ENCODE measurements at places on chromosomes 4 and X.
A peak's percentile ranks its signal among the peaks of the same experiment; 100 is the strongest.

DNA sequence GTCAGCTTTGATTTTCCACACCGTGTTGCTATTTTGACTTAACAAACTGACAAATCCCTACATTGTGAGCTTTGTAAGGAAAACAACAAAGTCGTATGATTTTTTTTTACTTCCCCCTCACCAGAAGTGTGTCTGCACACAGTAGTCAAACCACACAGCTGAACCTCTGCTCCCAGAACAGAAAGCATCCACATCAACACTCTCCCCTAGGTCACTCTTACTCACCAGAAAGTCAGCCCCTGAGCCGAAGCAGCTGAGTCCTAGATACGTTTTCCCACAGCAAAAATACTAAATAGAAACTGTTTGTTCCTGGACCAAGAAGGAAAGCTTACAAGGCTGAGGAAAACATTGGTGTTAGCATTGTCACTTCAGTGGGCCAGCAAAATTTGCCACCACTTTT, 305.7 kb downstream of the DHX15 start:
- DNase-seq, result no peak

DNA sequence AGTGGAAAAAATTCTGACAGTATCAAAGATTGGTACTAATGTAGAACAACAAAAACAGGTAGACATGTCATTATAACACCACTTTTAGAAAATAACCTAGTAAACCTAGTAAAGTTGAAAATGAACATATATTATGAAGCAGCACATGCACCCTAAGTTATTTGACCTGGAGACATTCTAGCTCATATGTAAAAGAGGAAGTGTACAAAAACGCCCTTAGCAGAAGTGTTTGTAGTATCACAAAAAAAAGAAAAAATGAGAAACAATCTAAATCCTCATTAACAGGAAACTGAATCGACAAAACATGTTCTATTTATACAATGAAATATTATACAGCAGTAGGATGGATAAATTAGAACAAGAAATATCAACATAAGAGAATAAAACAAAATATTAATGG, 318.9 kb upstream of the PPP1R2C start:
- no peak for DNase-seq

GRCh38 chrX:9396930-9397329, 67.9 kb upstream of the TBL1X start:
- no peak for DNase-seq

- DNase-seq, result no peak
Measured at GRCh38 chr4:186622788-186623464, 67.6 kb upstream of the MTNR1A start.

- no peak for DNase-seq
Measured at GRCh38 chr4:168773388-168774195, 236.5 kb downstream of the CBR4 start.

GRCh38 chr4:181855307-181855706, 387.9 kb upstream of the TENM3 start:
- no peak for DNase-seq

GRCh38 chr4:17664755-17665154, 50.3 kb downstream of the MED28 start:
- no peak for DNase-seq

DNA sequence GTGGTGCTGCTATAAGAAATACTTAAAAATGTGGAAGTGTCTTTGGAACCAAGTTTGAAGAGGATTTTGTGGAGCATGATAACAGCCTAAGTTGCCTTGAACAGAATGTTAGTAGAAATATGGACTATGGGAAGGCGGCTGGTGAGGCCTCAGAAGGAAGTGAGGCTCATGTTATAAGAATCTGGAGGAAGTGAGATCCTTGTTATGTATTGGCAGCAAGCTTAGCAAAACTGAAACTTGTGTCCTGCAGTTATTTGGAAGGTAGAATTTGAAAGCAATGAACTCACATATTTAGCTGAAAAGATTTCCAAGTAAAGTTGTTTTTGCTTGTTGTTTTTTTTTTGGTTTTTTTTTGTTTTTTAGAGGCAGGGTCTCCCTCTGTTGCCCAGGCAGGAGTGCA, 13.6 kb upstream of the MED14 start:
- no peak for DNase-seq

GRCh38 chrX:109952985-109953905, 49.7 kb upstream of the TMEM164 start:
- no peak for DNase-seq

DNA sequence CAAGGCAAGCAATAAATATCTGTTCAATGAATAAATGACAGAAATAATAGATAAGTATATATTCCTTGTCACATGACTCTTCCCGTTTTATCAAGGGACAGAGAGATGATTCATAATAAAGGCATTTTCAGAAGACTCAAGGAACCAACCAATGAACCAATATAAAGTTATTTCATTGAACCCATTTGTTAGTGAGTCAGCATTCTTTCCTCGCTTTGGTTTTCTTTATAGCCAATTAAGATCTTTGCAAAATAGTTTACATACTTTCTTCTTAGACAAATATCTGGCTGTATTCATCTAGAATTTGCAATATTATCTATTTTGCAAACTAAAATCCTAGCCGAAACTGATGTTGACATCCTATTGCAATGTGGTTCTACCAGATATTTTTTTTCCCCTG, 269.4 kb downstream of the IL15 start:
- no peak for DNase-seq

GRCh38 chr4:3310301-3311094, 17.7 kb downstream of the RGS12 start:
- DNase-seq, result no peak

DNA sequence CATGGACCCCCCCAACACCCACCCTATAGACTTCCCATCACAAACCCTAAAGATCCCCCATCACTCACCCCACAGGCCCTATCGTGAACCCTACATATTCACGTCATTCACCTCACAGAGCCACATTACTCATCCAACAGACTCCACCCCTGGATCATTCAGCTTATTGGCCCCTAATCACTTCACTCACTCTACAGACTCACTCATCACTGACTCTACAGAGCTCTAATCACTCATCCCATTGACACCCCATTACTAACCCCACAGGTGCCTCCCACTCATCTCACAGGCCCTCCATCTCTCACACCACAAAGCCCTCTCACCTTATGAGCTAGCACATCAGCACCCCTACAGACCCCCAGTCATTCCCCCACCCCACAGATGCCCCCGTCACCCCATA, 6.3 kb upstream of the TBC1D25 start:
- DNase-seq, result no peak

DNA sequence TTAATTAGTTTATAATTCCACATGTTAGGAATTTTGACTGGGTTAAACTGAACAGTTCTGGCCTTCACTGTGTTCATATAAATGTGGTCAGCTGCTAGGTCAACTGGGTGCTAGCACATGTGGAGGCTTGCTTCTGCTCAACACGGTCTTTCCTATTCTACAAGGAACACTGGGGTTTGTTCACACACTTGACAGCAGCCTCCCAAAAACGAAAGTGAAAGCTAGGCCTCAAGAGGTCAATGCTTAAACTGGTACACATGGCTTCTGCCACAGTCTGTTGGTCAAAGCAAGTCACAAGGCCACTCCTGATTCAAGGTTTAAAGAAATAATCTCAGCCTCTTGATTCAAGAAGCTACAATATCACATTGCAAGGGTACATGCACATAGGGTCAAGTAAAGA, 126.5 kb downstream of the QDPR start:
- peak; percentile 1 for DNase-seq

DNA sequence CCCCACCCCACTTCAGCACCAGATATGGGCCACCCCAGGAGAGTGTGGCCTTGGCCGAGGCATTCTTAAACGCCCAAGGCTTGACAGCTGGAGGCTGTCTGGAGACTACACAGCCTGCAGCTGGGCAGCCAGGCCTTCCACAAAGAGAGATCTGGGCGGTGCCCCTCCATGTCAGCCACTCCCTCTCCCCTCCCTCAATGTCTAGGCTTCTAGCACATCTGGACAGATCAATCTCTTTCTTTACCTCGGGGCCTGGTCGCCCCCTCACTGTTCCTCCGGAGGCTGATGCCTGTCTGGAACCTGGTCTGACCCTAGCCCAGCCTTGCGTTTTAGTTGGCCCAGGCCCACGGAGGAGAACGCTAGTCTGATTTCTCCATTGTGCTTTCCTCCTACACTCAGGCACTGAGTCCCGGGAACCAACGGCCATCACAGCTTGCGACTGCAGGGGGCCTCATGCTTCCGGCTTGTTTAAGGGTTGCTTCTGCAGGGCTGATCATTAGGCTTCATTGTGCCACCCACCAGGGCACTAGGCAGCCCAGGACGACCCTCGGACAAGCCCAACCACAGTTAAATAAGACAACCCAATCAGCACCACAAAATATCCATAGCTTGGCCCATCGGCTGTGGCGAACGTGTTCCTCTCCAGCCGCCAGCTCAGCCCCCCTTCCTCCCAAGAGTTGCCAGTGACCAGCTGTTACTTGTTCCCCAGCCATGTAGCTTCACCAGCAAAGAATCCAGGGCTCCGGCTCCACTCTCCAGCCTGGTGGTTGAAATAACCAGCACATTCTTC, 200.6 kb downstream of the BCOR start:
- DNase-seq, result no peak

DNA sequence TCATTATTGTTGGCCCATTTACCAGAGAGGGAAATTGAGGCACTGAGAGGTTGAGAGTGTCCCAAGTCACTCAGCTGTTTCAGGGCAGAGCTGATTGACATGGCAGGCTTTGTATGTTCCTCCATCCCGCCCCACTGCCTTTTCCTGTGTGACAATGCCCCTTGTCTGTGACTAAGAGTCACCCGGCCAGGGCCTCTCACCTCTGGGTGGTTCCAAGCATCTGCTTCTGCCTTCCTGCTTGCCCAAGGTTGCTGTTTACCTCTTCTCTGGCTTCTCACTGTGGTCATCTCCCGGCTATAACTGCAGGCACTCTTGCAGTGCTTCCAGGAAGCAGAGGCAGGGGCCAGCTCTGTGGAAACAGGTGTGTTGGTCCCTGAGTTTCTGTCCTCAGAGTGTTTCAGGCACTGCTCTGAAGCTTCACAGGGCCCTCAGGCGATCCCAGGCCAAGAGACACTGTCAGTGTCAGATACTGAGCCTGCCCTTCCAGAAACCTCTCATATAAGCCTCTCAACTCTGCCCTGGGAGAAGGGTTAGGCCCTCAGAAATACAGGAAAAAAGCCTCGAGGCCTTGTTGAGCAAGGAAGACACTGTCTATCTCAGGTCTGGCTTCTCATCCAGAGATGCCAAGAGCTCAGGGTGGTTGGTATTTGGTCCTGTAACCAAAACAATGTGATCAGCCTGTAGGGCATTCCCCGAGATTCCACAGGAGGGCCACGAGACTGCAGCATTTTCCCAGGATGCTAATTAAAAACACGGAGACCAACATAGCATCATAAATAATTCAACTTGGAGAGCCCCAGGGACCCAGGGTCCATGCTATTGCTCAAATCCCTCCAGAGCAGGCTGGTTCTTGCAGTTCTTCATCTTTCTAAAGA, 42.0 kb upstream of the PROM1 start:
- DNase-seq, result no peak

DNA sequence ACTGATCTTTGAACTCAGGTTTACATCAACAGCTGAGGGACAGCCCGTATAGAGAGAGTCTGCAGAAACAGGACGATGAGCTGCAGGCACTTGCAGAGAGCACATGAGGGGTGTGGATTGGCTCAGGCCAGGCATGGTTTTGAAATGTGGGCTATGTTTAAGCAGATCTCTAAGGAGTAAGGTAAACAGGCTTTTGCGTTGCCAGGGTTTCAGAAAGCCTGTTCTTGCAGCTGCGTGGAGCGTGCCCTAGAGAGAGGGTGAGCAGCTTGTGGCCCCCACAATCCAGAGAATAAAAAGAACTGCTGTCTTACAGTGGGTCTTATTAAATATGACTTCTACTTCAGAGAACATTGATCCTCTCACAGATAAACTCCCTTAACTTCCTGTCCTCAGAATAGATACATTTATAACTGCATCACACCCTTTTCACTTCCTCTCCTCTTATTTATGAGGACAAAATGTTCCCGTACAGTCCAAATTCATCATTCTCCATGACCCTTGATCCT, 64.1 kb downstream of the TMA16 start:
- no peak for DNase-seq

DNA sequence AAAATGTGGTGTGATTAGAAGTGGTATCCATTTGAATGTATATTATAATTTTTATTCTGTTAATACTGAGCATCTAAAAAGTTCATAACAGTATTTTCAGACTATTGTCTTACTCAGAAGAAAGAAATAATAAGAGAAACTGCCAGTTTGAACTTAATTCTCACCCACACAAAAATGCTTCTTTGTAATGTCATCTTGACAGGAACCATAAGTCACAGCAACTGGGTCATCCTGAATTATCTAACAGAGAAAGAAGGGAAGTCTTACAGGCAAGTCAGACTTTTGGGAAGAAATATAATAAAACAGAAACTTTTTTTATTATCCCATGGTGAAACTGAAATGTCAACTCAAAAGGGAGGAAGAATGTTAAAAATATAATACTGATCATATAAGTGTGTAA, 83.1 kb downstream of the NDST4 start:
- DNase-seq, result no peak

DNA sequence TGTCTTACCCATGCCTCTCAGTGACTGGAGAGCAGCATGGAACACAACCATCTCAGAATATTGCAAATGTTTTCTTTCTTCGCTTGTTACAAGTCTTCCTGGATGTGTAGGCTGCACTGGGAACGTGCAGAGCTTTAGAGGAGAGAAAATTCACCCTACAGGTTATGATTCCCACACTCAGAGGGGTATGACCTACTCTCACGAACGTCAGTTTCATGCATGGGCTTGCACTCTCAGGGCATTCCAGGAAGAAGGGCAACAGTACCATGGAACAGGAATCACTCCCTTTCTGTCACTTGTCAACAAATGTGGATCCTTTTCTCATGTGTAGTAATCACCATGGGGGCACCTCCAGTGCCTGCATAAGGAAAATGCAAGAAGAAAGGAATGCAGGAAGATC, 75.8 kb downstream of the NBDY start:
- DNase-seq, result no peak

DNA sequence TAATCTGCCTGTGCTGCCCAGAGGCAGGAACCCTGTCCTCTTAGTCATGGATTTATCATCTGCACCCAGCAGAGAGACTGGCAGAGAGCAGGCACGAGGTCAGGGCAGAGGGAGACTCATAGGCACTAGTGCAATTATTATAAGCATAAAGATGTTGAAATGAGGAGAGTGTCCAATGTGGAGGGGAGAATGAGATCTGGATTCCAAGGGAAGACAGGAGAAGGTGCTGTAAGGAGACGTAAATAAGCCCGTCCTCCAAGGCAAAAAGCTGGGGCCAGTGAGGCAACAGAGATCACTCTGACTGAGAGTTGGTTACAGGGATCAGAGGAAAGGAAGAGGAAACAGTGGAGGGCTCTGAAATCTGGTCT, 406.2 kb downstream of the MAPK10 start:
- DNase-seq, result no peak

DNA sequence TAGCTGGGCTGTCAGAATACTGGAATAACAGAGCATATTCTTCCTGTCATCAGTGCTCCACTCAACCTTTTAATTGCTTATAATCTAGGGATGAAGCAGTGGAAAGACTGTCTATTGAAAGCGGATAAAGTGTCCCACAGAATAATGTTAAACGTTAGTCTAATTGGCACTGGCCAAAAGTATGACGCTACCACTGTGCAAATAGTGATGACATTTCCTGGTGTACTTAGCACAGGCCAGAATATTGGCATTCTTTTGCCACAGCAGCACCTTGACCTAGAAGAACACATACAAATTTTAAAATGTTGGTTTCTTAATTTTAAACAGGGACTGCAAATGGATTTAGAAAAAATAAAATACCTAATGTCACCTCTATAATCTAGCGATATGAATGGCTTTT, 635.2 kb upstream of the SPANXN1 start:
- DNase-seq, result no peak

Measured in stimulated activated CD4-positive, alpha-beta T cell treated with anti-CD3 and anti-CD28 coated beads, Interleukin-2, amount 100 ng/mL, for 48 hours (primary cell).